ENCODE measurements at places on chromosomes 3 and 15.

- DNase-seq = no peak
Measured at GRCh38 chr15:88841236-88841635, 38.0 kb downstream of the ACAN start.

- no peak for DNase-seq
Measured at GRCh38 chr15:48358229-48359152, 27.3 kb downstream of the DUT start.

DNA sequence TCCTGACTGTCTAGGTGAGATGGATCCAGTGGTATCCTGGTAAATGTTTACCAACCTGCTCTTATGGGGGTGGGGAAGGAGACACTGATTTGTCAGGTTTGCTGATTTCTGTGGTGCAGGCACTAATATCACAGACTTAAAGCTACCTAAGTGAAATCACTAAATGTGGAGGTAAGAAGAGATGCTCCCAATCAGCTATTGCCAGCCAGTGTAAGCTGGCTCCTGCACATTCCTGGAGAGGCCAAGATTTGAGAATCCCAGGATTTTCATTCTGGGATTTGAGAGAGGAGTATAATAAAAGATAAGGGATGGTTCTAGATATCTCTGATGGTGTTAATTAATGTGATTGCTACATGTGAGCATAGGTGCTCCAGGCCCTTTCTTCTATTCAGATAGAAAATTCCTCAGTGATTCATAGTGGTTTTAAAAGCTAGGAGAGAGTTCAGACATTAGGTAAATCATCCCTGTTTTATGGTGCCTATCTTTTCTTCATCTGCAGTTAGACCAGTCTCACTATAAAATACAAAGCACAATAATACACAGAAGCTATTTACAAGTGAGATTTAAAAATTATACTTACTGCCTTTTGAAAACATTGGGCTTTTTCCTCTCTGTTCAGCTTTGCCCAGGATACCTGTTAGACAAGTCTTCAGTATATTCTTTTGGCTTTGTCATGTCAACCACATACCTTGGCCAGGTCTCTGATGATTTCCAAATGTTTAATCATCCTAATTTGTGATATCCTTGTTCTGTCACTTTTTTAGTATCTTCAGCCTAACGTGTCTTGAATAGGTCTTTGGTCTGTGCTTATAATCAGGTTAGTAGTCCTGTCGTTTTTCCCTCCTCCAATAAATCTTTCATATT, 90.9 kb downstream of the MBNL1 start:
- no peak for DNase-seq

DNA sequence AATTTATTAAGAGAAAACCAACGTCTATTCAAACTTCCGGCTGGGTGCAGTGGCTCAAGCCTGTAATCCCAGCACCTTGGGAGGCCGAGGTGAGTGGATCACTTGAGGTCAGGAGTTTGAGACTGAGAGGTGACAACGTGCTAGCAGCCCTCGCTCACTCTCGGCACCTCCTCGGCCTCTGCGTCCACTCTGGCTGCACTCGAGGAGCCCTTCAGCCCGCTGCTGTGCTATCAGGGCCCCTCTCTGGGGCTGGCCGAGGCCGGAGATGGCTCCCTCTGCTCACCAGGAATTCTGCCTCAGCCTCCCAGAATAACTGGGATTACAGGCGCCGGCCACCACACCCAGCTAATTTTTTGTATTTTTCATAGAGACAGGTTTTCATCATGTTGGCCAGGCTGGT, 58.7 kb downstream of the USF3 start:
- DNase-seq = no peak

GRCh38 chr3:187616307-187616972, 53.8 kb downstream of the SST start:
- no peak for DNase-seq

- no peak for DNase-seq
Measured at GRCh38 chr3:170507063-170507462, 78.8 kb downstream of the SLC7A14 start.

- DNase-seq = no peak
Measured at GRCh38 chr3:150483226-150483625, 63.1 kb downstream of the SERP1 start.

DNA sequence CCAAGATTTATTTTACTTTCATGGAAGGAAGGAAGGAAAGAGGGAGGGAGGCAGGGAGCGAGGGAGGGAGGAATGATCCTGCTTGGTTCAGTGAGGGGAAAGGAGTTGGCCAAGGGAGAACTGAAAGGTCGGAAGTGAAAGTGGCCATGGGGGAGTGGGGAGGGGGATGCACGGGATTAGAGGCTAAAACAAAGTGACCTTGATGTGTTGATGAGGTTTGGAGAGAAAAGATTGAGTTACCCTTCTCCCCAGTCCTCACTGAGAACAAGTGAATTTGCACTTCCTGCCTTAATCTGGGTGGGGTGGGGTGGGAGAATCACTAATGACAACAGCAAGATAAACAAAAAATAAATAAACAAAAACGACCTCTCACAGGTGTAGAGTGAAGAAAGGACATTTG, 212.0 kb upstream of the TLE3 start:
- no peak for DNase-seq

DNA sequence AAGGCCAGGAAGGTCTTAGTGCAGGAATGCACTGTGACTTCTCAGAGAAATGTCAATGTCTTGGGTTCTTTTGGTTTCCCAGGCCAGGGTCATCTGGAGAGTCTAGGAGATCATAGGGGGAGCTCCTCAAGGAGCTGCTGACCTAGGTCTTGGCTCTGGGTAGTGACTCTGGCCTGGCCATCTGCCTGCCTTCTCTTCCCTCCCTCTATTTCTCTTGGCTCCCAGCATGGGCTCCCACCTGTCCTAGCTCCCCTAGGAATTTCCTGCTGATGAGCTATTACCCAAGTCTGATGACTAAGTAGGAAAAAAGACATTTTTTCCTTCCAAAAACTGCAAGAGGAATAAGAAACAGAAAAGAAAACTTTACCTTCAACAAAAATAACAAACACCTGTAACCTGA, 57.4 kb downstream of the BSN start:
- DNase-seq = no peak

GRCh38 chr3:194083637-194084224, 52.2 kb upstream of the HES1 start:
- DNase-seq = no peak

DNA sequence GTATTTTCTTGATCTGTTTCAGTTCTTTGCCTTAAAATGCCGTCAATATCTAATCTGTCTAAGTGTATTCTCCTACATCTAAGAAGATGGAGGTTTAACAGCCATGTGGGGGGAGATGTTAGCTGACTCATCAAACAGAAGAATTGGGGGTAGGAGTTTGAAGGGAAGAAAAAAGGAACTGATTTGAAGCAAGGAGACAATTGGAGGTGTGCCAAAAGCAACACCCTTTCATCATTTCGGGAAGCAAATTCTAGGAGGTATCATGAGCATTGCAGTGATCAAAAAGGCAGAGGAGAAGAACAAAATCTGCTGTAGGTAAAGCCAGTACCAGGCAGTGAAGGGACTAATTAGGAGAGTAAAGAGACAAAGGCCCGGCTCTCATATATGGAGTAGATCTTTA, 337.3 kb upstream of the TBC1D5 start:
- no peak for DNase-seq

DNA sequence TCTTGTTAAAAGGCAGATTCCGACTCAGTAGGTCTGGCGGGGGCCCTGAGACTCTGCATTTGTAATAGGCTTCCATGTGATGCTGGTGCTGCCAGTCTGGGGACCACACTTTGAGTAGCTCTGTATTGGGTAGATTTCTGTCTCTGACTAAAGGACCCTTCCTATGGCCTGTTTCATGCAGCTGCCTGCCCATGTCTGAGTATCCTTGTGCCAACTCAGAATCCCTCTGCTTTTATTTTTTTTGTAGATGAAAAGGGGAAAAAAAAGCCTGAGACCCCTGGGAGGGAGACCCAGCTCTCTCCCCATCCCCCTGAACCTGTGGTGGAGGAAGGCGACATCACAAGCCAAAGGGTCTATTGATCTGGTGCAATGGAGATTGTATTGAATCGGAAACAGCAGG, 81.9 kb downstream of the EBLN2 start:
- DNase-seq = no peak

DNA sequence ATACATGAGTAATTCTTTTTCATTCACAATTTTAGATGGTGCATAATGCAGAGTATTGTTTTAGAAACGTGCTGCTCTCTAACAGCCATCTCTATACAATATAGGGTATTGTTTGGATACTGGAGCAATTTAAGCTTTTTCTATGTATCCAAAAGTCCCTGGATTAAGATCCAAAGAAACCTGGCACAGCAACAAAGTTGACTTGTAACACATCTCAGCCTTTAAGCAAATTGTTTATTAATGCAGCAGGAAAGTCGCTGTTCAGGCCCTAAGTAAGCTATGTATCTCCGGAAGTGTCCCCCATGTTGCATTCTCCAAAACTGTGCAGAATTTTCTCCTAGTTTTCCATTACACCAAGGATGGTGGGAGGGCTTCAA, 7.3 kb downstream of the VGLL4 start:
- DNase-seq = no peak

DNA sequence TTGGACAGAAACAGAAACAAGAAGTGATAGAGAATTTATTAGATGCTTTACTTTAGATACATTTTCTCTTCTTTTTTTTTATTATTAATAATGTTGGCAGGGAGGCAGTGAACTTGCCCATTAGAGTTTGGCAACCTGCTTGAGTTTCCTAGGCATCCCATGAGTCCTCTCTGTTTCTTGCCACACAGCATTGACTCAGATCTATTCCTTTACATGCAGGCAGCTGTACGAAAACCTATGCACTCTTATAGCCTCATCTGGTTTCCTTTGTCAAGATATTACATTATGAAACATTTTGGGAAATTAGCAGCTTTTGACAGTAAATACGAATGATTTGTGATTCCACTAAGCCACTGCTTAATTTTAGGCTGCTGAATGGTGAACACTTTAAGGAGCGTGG, 23.3 kb downstream of the IL1RAP start:
- no peak for DNase-seq

DNA sequence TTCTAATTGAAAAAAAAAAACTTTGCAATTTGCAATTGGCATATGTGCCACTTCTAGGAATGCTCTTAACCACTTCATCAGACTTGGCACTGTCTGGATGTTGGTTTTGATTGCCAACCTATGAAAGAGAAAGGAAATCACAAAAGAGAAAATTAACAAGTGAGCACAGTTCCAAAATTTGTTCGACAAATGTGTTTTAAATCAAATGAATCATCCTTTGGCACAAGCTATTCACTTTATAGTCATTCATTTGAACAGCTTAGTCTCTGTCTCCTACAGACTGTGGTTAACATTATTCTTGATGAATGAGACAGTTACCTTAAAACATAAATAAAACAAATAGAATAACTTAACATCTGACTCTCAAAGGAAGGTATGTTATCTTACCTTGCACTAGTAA, 265.0 kb downstream of the EPHA3 start:
- no peak for DNase-seq

DNA sequence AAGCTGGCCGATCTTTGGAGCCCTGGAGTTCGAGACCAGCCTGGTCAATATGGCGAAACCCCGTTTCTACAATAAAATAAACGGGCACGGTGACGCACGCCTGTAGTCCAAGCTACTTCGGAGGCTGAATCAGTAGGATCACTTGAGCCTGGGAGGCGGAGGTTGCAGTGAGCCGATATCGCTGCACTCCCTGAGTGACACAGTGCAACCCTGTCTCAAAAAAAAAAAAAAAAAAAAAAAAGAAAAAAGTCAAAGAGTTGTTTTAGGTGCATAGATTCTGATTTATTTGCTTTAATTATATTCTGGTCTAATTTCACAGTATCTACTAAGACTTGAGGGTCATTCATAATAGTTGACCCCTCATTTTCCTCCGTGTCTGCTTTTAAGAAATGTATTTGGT, 1.7 kb downstream of the ARL13B start:
- DNase-seq = no peak

- DNase-seq = no peak
Measured at GRCh38 chr3:128411574-128412064, 55.1 kb downstream of the DNAJB8 start.

DNA sequence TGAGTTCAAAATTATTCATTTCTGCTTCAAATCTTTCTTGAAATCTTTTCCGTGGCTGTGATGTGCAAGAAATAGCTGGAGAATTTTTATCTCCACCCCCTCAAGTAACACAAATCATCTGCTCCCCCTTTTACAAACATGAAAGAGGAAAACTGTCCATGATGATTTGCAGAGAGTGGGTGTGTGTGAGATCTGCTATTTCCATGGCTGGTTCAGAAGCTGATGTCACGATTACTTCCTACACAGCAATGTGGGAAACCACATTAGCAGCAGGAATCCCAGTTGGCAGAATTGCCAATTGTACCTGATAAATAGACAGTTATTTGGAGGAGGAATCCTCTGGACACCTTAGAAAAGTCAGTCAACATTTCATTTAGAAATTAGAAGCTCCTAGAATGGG, 75.2 kb upstream of the GRM7 start:
- no peak for DNase-seq

GRCh38 chr15:89178307-89178977, 42.9 kb downstream of the RLBP1 start:
- no peak for DNase-seq

DNA sequence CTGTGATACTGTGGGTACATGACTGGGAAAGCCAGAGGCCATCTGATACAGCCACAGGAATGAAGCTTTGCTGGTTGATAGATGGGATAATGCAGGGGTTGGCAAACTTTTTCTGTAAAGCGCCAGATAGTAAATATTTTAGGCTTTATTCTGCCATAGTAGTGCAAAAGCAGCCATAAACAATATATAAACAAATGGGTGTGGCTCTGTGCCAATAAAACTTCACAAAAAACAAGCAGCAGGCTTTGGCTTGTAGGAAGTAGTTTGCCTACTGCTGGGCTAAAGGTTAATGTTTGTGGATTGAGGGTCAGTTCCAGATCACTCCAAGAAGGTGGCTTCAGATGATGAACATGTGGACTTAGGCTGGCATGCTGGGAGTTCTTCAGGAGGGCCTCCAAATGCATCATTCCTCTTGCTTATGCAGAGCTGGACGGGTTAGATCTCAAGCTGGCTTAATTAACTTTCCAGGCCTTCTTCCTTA, 305.7 kb downstream of the RPLP1 start:
- DNase-seq = no peak

- DNase-seq = peak; percentile 27
Measured at GRCh38 chr3:196073255-196073753, 8.6 kb downstream of the TFRC start.

GRCh38 chr15:55654561-55655031, 66.5 kb upstream of the PYGO1 start:
- DNase-seq = no peak

DNA sequence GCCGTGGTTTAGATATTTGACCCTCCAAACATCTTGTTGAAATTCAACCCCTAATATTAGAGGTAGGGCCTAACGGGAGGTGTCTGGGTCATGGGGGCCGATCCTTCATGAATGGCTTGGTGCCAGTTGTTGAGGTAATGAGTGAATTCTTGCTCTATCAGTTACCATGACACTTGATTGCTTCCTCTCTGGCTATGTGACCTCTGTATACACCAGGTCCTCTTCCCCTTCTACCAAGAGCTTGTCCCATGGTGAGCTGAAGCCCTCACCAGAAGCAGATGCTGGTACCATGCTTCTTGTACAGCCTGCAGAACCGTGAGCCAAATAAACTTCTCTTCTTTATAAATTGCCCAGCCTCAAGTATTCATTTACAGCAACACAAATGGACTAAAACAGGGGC, 41.8 kb upstream of the TIPARP start:
- no peak for DNase-seq

GRCh38 chr3:104746056-104746455, 620.7 kb upstream of the ALCAM start:
- no peak for DNase-seq

GRCh38 chr3:113516115-113516505, 1.2 kb upstream of the SPICE1 start:
- no peak for DNase-seq

GRCh38 chr3:129560269-129560787, 17.4 kb downstream of the H1-8 start:
- DNase-seq = no peak

GRCh38 chr3:58202917-58203360, 7.8 kb downstream of the DNASE1L3 start:
- no peak for DNase-seq
